Fibroblast of lung (primary cell): ENCODE measurements at places on chromosomes 1 and 21. TPM values are rescaled to one million over a fixed set of nuclear protein-coding genes. Genes with fewer than 3 reads are reported as not detected.

- no peak overlapping the region for H3K4me3 ChIP-seq
- H3K27me3 ChIP-seq = no peaks in the 10 kb centered on the region
- no peak overlapping the region for H3K27ac ChIP-seq
- DNase-seq = peak; percentile 66
- H3K4me1 ChIP-seq = peaks cover 15% of the 10 kb centered on the region
Observed at GRCh38 chr1:246583448-246584185, 17.4 kb downstream of the CNST start.

C1orf21 gene
- total RNA-seq = 42.4 and 53.0 TPM in 2 replicates

DNA sequence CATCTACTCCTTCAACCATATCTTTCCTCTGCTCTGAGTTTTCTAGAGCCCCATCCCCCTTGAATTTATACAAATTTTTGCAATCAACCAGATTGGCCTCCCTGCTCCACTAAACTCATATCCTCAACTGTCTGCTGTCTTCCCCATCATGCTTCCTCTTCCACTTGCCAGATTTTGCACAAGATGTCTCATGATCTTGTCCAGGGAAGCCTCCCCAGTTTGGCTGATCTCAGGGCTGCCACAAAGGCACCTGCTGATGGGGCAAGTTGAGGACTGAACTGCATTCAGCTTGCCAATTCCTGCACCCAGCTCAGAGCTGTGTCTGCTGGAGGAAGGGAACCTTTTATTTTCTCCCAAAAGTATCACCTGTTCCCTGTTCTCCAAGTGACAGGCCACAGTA lies 3.9 kb upstream of the KCNJ9 start:
- DNase-seq = no peak
- H3K4me1 ChIP-seq = no peaks in the 10 kb centered on the region
- H3K36me3 ChIP-seq = no peaks in the 10 kb centered on the region
- no peak overlapping the region for H3K4me3 ChIP-seq
- peaks cover 27% of the 10 kb centered on the region for H3K27me3 ChIP-seq
- H3K27ac ChIP-seq = no peak overlapping the region

- H3K4me1 ChIP-seq = peaks cover 12% of the 10 kb centered on the region
- H3K27ac ChIP-seq = no peak overlapping the region
- H3K36me3 ChIP-seq = no peaks in the 10 kb centered on the region
- peaks cover 2% of the 10 kb centered on the region for H3K27me3 ChIP-seq
- peak; percentile 13 for DNase-seq
Observed at GRCh38 chr1:30753118-30753517, 4.5 kb downstream of the LAPTM5 start.

DNA sequence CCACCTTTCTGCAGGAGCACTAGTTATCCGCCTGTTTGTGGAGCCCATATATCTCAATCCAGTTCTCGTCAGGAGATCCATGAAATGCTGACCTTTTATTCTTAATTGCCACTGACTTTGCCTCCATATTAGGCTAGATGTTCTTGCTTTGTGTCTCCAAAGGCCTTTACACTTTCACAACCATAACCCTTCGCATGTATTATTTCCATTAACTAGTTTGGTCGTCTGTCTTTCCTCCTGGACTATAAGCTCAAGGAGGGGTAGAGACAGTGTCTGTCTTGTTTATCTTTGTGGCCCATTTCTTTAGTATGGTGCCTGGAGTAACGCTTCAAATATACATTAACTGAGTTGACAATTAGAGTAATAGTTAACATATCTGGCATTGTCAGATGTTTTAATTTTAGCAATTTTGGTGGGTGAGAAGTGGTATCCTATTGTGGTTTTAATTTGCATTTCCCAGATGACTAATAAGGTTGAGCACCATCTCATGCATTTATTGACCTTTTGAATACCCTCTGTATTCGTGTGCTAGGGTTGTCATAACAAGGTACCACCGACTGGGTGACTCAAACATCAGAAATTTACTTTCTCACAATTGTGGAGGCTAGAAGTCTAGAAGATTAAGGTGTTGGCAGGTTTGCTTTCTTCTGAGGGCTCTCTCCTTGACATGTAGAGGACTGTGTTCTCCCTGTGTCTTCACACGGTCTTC lies 21.7 kb upstream of the IL12RB2 start:
- no peaks in the 10 kb centered on the region for H3K4me1 ChIP-seq
- H3K27me3 ChIP-seq = no peaks in the 10 kb centered on the region
- H3K36me3 ChIP-seq = no peaks in the 10 kb centered on the region
- DNase-seq = no peak
- H3K4me3 ChIP-seq = no peak overlapping the region
- no peak overlapping the region for H3K27ac ChIP-seq

GRCh38 chr1:160781914-160782689 lies 13.9 kb upstream of the LY9 start:
- H3K27me3 ChIP-seq = no peaks in the 10 kb centered on the region
- no peak overlapping the region for H3K4me3 ChIP-seq
- H3K4me1 ChIP-seq = no peaks in the 10 kb centered on the region
- no peaks in the 10 kb centered on the region for H3K36me3 ChIP-seq

DNA sequence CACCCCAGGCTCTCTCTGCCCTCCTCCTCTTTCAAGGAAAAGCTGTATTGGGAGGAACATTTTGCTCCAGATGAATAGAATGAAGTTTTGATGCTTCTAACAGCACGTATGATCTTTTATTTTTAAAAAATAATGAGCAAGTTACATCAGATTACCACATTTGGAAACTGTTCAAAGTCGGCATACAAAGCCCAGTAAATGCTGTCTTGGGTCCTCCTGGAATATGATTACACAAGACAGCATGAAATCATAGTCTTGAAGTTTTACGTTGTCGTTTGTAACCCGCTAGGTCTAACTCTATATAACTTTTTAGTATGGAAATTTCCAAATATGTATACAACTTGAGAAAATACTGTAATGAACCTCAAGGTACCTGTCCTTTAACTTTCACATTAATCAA lies 385.6 kb downstream of the HLX start:
- H3K27ac ChIP-seq = no peak overlapping the region
- no peaks in the 10 kb centered on the region for H3K27me3 ChIP-seq
- no peaks in the 10 kb centered on the region for H3K36me3 ChIP-seq

KCNC4 gene
- total RNA-seq = 0.51 and 0.66 TPM in 2 replicates

CD48 gene
- under 0.01 TPM in 1 of 2 replicates, not detected in the other for total RNA-seq

DNA sequence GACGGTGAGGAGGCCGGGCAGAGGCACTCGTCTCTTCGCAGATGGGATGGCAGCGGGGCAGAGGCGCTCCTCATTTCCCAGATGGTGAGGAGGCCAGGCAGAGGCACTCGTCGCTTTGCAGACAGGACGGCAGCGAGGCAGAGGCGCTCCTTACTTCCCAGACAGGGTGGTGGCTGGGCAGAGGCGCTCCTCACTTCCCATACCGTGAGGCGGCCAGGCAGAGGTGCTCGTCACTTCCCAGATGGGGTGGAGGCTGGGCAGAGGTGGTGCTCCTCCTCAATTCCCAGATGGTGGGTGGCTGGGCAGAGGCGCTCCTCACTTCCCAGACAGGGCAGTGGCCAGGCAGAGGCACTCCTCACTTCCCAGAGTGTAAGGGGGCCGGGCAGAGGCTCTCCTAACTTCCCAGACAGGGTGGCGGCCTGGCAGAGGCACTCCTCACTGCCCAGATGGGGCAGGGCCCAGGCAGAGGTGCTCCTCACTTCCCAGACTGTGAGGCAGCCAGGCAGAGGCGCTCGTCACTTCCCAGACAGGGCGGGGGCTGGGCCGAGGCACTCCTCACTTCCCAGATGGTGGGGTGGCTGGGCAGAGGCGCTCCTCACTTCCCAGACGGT lies 9.9 kb downstream of the TCHHL1 start:
- no peak for DNase-seq
- no peak overlapping the region for H3K27ac ChIP-seq
- no peak overlapping the region for H3K4me3 ChIP-seq
- H3K36me3 ChIP-seq = no peaks in the 10 kb centered on the region
- H3K27me3 ChIP-seq = no peaks in the 10 kb centered on the region

- peak; percentile 39 for DNase-seq
- no peaks in the 10 kb centered on the region for H3K36me3 ChIP-seq
- H3K27me3 ChIP-seq = no peaks in the 10 kb centered on the region
- peak overlapping the region; percentile 90 for H3K27ac ChIP-seq
- peaks cover 2% of the 10 kb centered on the region for H3K4me1 ChIP-seq
Observed at GRCh38 chr1:15848143-15848928, 829 bp downstream of the SPEN start.

MYBPH gene
- total RNA-seq = 0.17 and 0.26 TPM in 2 replicates

DNA sequence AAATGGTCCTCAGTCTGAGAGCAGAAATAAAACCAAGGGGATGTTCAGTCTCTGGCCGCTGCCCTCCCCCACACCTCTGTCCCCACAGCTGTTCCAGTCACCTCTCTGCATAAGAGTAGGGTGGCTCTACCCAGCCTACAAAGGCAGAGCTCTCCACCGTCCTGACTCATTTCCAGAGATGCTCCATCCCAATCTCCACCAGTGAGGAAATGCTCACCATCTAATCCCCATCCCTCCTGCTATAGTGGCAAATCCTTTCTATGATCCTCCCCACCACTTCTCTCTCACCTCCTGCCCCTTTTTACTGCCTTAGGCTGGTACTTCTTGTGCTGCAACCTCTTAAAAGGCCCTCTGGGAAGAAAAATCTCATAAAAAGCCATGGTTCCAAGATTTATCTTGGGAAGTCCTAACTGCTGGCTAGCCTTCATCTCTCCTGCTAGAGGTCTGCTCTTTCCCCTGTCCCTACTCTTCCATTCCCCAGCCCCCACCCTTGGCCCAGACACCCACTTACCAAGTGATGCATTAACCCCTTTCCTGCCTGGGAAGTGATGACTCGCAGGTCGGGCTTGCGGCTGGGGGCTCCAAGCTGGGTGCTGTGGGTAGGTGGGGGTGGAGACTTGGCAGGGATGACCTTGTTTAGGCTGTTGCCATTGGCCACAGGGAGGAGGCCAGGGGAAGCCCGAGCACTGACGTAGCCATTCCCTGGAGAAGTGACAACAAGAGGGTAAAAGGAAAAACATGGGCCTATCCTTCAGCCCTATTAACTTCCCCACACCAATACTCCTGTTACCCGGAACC lies 23.9 kb downstream of the MEF2D start:
- peak overlapping the region; percentile 97 for H3K27ac ChIP-seq
- no peaks in the 10 kb centered on the region for H3K27me3 ChIP-seq
- peaks cover 49% of the 10 kb centered on the region for H3K36me3 ChIP-seq
- no peak overlapping the region for H3K4me3 ChIP-seq
- H3K4me1 ChIP-seq = peaks cover 31% of the 10 kb centered on the region

DNA sequence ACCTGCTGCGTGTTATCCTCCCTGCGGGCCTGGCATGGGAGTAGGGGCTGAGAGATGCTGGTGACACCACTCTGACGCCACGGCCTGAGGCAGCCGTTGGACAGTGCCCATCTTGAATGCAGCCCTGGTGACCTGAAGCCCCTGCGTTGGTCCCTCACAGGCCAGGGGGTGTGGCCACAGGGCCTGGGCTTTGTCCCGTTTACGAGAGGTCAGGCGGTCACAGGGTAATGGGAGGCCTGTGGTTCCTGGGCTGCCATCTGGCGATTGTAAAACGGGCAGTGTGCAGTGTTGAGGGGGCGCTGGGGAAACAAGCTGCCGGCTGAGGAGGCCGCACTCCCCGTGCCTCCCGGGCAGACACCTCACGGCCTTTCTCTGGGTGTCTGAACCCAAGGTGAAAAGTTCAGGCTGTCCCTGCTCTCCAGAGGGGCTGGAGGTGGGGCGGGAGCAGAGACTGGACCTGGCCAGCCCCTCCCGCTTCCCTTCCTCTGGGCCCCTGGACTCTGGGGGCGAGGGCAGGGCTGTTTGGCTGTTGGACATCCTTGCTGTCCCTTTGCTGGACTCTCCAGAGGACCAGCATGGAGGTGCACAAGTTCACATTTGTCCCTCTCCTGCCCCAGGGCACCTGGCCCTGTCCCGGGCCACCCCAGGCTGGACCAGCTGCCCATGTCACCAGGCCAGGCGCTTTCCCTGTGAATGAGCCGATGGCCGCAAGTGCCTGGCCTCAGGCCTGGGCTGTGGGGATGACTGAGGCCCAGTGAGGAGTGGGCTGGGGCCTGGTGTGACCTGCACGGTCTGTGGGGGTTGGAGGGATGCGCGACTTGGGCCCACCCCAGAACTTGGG lies 42.4 kb downstream of the SKI start:
- H3K4me1 ChIP-seq = peaks cover 26% of the 10 kb centered on the region
- H3K4me3 ChIP-seq = no peak overlapping the region
- H3K27me3 ChIP-seq = no peaks in the 10 kb centered on the region
- DNase-seq = no peak
- H3K27ac ChIP-seq = peak overlapping the region; percentile 51

HSD3B1 gene
- total RNA-seq = not detected in 2 replicates

RPE65 gene
- total RNA-seq = not detected in 2 replicates

GRCh38 chr1:98824736-98825135 lies 163.2 kb downstream of the SNX7 start:
- no peak overlapping the region for H3K4me3 ChIP-seq
- no peaks in the 10 kb centered on the region for H3K4me1 ChIP-seq
- H3K27me3 ChIP-seq = no peaks in the 10 kb centered on the region

CYP4X1 gene
- total RNA-seq = not detected in 2 replicates

OR6N1 gene
- total RNA-seq = not detected in 2 replicates

DNA sequence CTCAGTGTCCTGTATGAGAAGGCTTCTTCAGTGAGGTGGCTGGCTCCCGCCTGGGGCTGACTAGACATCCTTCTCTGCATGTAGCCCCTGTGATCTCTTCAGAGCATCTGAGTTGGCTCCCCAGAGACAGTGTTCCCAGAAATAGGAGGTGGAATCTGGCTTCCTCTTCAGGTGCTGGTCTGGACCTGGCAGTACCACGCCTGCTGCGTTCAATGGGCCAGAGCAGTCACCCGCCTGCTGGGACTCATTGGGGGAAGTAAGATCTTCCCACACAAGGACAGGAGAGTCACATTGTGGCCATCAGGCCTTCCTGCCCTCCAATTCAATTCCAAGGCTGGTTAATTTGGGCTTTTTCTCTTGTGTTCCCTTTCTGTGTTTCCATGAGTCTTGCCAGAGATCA lies 51.0 kb downstream of the ADARB1 start:
- no peak overlapping the region for H3K4me3 ChIP-seq
- no peaks in the 10 kb centered on the region for H3K36me3 ChIP-seq
- peaks cover 3% of the 10 kb centered on the region for H3K27me3 ChIP-seq
- peaks cover 9% of the 10 kb centered on the region for H3K4me1 ChIP-seq

FGR gene
- total RNA-seq = under 0.01 TPM in 1 of 2 replicates, not detected in the other

KCNK2 gene
- 2.8 and 6.4 TPM in 2 replicates for total RNA-seq

DNA sequence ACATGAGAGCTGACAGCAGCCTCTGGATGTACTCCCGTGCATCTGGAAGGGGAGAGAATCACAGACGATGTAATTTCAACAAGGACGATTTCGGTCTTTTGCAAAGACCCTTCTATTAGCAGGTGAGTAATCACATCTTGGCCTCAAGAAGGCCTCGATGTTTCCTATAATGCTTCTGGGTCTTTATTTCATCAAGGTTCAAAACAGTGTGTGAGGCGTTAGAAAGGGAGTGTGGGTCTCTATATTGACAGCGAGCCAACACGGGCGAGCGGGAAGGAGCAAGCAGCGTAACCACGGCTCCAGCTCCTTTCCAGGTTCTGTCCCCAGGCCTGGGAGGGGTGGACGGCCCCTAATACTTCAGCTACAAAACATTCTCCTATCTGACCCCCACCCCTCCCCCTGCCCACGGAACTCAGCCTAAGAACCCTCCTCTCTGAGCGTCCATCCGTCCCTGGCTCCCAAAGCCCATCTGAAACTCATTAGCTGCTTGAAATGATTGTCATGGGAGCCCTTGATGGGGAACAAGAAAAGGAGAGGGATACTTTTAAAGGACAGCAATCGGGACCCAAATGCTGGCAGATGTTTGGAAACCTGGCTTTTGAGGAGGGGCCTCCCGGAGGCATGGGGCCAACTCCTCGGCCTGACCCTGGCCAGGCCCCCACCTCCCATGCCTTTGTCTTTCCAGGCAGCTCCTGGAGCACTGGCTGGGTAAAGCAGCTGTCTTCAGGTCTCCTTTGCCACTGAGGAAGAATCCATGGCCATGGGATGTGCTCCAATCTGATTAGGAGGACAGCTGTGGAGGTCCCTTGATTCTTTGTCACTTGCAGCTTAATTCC lies 250.8 kb downstream of the FOXD2 start:
- H3K4me1 ChIP-seq = no peaks in the 10 kb centered on the region
- no peaks in the 10 kb centered on the region for H3K36me3 ChIP-seq
- no peaks in the 10 kb centered on the region for H3K27me3 ChIP-seq
